Activated CD4-positive, alpha-beta T cell treated with anti-CD3 and anti-CD28 coated beads for 24 hours (primary cell): ENCODE measurements at places on chromosomes 4 and X.

DNA sequence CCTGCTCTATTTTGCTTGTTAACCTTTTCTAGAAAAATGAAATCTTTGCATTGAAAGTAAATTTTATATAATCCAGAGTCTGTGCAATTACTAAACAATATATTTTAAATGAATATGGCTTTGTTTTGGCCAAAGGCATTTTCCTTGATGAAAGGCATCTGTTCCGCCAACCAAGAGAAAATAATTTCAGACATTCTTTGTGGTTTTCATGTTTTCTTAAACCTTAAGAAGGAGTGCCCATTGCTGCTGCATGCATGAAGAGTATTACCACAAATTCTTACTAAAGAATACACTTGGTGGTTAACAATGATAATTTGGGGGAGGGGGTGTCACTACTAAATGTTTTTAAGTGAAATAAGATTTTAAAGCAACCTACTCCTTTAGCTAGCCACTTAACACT lies 2.7 kb upstream of the PDGFC start:
- DNase-seq, result no peak

DNA sequence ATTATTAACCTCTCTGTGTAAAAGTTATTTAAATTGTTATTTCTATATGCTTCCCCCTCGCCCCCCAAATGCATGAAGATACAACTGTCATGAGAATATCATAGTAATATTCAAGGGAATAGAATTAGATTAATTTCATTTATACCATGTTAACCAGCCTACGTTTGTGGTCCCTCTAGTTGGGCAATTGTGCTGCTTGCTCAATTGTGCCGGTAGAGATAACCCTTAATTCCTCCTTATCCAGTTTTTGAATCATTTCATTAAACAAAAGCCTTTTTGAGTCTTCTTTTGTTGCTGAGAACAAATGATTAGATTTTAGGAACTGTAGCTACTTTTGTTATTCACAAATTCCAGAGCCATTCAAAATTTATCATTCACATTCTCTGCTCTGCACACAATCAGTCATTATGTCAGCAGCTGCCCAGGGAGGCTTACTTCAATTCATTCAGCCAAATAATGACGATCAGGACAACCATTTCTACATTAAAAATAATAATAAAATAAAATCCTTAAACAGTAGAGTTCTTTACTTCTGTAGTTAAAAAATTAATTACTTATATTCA lies 98.1 kb downstream of the ADGRL3 start:
- no peak for DNase-seq

- no peak for DNase-seq
These were observed 874.0 kb upstream of the AGA start for GRCh38 chr4:178316211-178316610.

GRCh38 chrX:50470103-50471031 lies at the start of gene DGKK:
Gene DGKK (minus strand): TSS chrX:50470825. CDS start chrX:50470678, 147 bp downstream.
- no peak for DNase-seq

GRCh38 chrX:97876697-97877407 lies 993.1 kb downstream of the RPA4 start:
- DNase-seq, result no peak
